Prostate gland (tissue), 2 donors: ENCODE measurements at places on chromosomes 4 and X.

GRCh38 chr4:145083891-145084605 is 13.9 kb downstream of the ANAPC10 start:
- DNase-seq: no peak

GRCh38 chr4:89119836-89120235 is 8.5 kb downstream of the TIGD2 start:
- no peak for DNase-seq

DNA sequence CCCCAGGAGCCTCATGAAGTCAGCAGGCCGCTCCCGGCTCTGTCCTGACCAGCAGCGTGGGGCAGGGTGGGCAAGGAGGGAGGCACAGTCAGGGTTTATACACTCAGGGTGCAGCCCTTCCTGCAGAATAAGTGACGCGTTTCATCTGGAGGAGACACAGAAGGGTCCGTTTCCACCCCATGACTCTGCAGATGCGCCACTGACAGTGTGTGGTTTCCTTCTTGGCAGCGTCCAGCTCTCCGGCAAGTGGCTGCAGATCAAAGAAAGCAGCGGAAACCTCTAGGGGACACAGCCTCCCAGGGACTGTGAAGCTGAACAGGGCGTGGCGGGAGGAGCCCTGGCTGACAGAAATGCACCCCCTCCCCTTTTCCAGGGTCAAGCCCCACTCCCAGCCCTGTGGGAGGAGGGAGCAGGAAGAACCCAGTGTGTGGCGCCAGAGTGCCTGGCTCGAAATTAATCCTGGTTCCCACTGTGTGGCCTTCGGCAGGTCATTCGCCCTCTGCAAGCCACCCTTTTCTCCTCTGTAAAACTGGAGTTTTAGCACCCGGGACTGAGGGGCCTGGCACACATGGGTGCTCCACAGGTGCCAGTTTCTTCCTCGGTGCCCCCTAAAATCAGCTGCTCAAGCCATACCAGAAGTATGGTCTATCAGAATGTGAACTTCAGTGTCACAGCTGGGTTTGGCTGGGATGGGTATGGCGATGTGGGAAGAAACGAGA is 17.3 kb upstream of the TBC1D14 start:
- DNase-seq: peak; percentile 36

DNA sequence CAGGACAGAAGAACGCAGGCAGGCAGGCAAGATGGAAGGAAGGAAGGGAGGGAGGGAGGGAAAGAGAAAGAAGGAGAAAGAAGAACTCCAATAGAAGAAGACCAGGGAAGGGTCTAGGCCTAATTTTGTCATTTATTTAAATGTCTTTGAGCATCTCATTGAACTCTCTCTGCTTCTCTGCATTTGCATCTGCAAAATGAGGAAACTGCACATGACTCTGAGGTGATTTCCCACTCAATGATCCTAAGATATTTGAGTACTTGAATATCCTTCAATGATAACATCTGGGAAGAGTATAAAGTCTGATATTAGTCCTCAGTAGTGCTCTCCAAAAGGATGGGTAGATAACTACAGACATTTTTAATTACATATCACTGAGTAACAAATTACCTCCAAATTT is 33.1 kb upstream of the RBPJ start:
- no peak for DNase-seq

DNA sequence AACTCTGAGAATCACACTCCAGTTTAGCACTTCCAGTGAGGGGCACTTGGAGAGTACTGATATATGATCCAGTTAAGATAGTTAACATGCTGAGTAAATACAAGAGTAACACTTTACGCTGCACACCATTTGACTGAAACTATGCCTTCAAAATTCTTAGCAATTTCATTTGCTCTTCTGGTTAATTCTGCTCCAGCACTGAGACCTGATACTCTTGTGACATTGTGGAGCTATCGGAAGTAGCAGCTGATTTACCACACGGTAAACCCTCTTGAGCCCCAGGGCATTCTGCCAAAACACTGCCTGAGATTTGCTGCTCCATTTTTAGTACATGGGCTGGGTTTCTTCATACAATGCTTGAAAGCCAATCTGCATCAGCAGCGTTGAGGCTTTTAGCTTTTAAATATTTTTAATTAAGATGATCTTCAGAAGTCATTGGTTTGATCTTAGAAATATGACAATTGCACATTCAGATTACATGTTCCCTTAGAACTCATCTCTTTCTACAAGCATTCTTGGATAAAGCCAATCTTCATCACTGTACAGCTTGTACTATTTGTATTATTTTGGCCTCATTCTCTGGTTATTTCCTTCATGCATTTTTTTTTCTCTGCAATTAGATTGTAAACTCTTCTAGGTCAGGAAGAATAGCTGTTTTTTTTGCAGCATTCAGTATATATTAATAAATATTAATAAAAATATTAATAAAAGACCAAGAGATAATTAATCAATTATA is 67.8 kb upstream of the ETNPPL start:
- no peak for DNase-seq

DNA sequence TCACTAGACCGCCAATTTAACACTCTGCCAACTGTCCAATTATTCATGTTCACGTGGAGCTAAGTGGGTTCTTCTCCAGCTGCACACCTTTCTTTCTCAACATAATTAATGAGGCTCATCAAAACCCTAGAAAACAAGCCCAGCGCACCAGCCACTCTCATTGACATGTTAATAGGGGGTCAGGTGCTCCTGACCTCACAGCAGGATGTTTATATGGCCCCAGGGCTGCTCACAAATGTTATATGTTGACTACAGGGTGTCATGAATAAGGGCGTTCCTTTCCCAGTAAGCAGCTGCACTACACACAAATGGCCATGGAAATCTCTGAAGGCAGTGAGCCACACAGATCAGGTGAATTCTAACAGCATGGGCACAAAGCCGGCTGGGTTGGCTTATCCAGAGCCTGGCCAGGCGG is 209.8 kb downstream of the MGST2 start:
- no peak for DNase-seq

DNA sequence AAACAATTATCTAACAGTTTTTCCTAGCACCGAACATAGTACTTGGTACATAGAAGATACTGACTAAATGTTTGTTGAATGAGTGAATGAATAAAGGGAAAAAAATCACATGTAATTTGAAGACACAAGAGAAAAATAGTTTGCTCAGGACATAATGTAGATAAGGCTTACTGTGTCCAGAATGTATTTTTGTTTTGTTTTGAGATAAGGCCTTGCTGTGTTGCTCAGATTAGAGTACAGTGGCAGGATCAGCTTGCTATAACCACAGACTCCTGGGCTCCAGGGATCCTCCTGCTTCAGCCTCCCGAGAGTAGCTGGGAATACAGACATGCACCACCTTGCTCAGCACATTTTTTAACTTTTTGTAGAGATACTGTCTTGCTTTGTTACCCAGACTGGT is 6.5 kb downstream of the FAM199X start:
- no peak for DNase-seq

- no peak for DNase-seq
Measured at GRCh38 chr4:185305979-185306442, 89.7 kb downstream of the LRP2BP start.

GRCh38 chr4:128866269-128866668 is 56.8 kb downstream of the JADE1 start:
- no peak for DNase-seq

GRCh38 chr4:7498446-7499200 is 63.9 kb upstream of the PSAPL1 start:
- no peak for DNase-seq
